ENCODE measurements at places on chromosomes 2 and 18.

GRCh38 chr2:219410390-219410789 lies 7.8 kb upstream of the DES start:
- no peak for DNase-seq

DNA sequence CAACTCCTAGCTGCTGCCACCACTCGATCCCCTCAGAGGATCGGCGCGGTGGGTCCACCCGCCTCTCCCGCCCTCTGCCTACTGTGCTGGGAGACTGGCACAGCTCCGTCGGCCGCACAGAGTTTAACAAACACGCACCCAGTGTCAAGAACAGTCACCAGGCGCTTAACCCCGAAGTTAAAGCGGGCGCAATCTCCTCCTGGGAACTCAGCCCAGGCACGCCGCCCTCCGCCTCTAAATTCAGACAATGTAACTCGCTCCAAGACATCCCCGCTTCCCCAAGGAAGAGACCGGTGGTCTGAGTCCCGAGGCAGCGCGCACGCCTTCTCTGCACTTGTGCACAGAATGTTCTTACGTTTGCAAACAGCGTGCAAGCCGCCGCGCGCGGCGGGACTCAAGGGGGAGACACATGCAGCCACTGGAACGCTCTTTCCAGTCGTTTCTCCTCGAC lies 533 bp downstream of the CXCR4 start:
- DNase-seq = peak; percentile 67

GRCh38 chr2:24708537-24709152 lies 84.5 kb downstream of the PTRHD1 start:
- DNase-seq = no peak

DNA sequence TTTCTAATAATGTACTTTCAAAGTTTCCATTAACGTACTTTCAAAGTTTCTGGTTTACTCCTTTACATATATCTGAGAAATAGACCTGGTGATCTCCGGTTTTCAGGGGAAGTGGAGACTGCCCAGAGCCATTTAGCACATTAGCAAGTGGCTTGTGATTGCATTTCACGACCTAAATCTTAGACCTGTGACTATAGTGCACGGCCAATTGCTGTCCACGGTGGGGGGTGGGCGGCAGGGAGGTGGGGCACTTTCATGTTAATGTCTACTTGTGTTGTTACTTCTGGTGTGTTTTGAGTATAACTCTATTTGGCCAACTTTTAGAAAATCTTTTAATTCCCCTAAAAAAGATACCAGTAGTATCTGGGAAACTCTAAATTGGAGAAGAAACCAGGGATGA lies 11.3 kb downstream of the GATA6 start:
- DNase-seq = no peak

DNA sequence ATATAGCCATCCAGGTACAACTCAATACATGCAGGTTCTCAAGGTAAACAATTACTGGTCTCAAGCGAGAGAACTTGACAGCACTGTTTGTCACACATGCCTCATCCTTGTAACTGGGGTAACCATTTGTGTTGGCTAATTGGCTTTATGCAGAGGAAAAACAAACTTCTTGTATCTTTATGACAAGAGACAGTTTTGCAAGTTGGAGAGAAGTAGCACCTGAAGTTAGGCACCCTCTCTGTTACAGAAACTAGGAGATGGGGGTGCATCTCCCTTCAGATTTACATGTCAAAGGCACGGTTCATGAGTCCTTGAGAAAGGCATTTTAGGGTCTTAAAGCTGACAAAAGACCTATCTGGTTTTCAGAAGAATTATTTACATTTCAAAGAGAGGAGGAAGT lies 241.7 kb downstream of the CD226 start:
- DNase-seq = no peak

DNA sequence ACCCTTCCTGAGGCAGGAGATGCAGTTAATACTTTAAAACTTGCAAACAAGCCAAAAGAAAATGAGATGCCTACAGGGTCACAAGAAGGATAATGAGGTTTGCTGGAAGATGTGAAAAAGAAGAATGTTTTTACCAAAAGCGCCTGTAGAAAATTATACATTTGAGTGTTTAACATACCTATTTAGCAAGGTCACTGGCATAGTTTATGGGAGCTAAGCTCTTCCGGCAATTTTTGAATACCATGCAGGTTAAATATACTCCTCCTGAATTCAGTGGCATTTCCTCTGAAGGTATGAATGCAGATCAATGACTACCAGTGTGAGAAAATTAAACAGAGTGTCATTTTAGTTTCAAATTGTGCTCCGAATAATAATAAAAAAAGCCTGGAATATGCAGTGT lies 21.2 kb upstream of the MAP3K20 start:
- no peak for DNase-seq

- no peak for DNase-seq
Observed at GRCh38 chr2:231701456-231702373, 6.6 kb upstream of the PTMA start.

DNA sequence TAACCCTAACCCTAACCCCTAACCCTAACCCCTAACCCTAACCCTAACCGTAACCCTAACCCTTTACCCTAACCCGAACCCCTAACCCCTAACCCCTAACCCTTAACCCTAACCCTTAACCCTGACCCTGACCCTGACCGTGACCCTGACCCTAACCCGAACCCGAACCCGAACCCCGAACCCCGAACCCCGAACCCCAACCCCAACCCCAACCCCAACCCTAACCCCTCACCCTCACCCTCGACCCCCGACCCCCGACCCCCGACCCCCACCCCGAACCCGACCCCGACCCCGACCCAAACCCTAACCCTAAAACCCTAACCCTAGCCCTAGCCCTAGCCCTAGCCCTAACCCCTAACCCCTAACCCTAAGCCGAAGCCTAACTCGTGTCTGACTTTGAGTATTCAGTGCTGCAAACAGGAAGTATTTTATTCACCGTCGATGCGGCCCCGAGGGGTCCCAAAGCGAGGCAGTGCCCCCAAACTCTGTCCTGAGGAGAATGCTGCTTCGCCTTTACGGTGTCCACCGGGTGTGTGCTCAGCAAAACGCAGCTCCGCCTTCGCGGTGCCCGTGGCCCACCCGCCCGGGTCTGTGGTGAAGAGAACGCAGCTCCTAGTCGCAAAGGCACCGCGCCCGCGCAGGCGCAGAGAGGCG lies 36.0 kb downstream of the FAM110C start:
- no peak for DNase-seq

- no peak for DNase-seq
Observed at GRCh38 chr2:172128484-172128883, 25.8 kb upstream of the DLX2 start.

DNA sequence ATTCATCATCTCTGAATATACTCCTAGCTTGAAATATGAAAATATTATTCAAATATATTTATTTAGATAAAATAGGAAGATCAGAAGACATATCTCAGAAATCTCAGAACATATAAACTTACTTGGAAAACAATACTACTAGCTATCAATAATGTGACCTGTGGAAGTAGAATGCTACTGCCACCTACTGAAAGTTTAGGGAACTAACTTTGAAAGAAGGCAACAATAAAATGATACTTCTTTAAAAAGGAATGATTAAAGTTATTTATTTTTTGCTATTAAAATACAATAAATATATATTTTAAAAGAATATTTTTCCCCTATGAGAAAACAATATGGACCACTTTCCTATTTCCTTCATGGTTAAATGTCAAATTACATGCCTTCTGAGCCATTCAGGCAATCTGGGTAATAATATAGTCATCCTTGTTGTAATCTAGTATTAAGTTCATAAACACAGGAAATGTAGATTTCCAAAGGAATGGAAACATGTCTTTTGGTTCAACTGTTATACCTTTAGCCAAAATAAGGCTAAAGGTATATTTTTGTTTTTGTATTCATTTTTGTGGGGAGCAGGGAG lies 26.0 kb downstream of the ACADL start:
- DNase-seq = no peak

DNA sequence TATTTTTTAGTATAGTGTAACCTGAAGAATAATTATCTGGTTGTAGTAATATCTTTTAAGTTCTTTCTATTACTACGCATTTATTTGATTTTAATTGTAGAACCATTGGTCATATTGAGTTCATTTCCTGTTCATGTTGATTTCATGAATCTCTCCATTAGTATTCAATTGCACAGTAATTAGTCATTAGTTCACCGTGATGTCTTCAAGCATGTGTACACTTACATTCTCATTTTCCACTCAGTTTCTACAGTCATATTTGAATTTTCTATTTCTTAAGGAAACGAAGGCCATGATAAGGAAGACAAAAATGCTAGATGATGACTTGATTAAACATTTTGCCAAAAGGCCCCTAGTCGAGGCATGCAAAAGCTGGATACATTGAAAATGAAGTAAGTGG lies 333.7 kb upstream of the FANCL start:
- DNase-seq = no peak

DNA sequence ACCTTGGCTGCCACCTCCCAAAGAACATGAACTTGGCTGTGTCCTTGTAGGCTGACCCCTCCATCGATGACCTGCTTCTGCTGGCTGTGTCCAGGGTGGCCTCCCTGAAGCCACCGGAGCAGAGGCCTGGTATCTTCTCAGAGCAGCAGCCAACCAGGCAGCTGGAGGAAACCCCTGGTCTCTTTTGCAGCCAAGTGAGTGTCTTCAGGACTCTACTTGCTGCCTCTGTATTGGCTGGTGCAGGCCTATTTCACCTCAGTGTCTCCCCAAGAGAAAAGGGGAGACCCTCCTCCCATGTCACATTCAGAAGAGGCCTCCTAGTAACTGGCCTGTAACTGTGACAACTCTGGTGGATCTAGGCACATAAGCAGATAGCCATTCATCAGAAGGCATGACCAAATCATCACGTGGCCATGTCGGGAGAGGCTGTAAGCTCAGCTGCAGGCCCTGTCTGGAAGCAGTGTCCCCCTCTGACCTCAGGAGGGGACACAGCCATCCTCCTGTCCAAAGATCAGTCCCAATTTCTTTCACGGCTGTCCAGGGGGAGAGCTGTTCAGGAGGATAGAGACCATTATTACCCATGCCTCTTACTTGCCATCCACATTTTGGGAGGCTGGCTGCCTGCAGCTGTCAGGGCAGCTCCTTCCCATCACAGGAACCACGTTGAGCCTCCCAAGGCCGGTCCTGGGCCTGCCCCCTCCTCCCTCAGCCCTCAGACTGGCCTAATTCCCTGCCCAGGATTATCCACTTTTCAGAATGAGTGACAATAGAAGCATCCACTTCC lies 20.9 kb upstream of the ROCK2 start:
- DNase-seq = no peak

GRCh38 chr2:67451086-67451832 lies 54.1 kb downstream of the ETAA1 start:
- no peak for DNase-seq

DNA sequence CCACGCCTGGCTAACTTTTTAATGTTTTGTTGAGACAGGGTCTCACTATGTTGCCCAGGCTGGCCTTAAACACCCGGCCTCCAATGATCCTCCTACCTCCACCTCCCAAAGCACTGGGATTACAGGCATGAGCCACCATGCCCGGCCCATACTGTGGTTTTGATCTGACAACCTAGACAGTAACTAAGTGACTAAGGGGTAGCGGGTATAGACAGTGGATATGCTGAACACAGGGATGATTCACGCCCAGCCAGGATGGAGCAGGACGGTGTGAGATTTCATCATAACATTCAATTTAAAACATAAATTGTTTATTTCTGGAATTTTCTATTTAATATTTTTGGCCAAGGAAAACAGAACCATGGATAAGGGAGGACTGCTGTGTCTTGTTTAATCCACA lies 36.0 kb upstream of the YPEL5 start:
- no peak for DNase-seq

DNA sequence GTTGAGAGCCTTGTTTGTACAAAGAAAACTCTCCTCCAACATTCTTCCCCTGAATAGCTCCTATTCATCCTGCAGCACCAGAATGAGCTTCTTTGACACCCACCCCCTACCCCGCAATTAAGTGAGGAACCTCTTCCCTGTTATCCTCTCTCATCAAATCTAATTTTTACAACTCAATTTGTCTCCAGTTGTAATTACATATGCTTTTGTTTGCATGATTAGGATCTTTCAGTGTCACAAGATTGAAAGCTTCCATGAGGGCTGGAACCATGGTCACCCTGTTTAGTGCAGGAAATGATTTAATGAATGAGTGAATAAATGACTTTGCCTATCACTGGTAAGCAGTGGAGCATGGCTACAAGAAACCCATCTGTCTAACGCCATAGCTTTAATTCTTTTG lies 334.6 kb upstream of the KLHL29 start:
- DNase-seq = no peak

DNA sequence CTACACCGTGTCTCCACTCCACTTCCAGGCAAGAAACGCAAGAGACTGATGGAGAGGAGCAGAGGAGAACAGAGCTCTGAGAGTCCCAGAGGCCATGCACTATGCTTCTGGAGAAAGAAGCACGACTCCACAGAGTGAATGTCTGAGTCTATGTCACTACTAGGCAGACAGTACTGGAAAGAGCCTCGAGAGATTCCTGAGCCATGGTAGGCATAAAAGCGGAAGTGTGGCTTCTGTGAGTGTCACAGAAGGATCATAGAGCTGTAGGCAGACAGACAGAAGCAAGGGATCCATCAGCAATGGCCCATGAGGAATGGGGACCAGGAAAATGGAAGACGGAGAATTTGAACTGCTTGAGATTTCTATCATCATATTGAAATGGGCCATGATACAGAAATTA lies 542.6 kb downstream of the ZEB2 start:
- no peak for DNase-seq

- DNase-seq = no peak
Observed at GRCh38 chr2:208037564-208038487, 12.5 kb upstream of the PLEKHM3 start.

DNA sequence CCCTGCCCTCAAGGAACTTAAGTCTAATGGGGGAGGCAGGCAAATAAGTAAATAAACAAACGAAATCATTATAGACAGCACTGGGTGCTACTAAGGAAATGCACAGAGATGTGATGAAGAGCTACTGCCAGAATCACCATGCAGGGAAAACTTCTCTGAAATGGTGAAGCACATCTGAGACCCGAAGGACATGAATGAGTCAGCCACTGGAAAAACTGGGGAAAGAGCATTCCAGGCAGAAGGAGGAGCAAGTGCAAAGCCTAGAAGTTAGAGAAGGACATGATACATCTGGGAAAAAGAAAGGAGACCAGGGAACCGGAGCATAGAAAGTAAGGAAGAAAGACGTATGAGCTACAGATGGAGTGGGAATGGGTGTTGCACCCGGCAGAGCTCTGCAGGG lies 56.8 kb downstream of the TGFA start:
- no peak for DNase-seq

DNA sequence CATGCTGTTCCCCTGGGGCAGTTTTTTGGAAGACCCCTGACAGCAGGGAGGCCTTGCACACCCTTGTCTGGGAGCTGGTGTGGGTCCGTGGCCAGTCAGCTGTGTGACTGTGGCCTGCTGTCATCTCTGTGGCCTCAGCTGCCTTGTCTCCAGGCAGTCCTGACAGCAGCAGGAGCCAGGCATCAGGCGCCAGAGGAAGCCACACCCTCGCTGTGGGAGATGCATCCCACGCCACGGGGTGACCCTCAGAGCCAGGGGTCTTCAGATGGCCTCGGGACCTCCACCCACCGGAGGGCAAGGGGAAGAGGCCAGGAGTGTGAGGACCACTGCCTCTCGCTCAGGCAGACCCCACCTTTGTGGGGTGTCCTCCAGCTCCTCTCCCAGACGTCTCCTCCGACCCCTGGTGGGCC lies 5.0 kb downstream of the BOK start:
- DNase-seq = no peak
